ENCODE measurements at places on chromosomes 16 and 17. TPM values are rescaled to one million over a fixed set of nuclear protein-coding genes. Genes with fewer than 3 reads are reported as not detected.

- no peak overlapping the region for H3K4me3 ChIP-seq
- no peaks in the 10 kb centered on the region for H3K36me3 ChIP-seq
- no peak overlapping the region for H3K27ac ChIP-seq
- no peak for DNase-seq
Observed at GRCh38 chr17:43845766-43846165, 1.2 kb upstream of the CD300LG start.

DNA sequence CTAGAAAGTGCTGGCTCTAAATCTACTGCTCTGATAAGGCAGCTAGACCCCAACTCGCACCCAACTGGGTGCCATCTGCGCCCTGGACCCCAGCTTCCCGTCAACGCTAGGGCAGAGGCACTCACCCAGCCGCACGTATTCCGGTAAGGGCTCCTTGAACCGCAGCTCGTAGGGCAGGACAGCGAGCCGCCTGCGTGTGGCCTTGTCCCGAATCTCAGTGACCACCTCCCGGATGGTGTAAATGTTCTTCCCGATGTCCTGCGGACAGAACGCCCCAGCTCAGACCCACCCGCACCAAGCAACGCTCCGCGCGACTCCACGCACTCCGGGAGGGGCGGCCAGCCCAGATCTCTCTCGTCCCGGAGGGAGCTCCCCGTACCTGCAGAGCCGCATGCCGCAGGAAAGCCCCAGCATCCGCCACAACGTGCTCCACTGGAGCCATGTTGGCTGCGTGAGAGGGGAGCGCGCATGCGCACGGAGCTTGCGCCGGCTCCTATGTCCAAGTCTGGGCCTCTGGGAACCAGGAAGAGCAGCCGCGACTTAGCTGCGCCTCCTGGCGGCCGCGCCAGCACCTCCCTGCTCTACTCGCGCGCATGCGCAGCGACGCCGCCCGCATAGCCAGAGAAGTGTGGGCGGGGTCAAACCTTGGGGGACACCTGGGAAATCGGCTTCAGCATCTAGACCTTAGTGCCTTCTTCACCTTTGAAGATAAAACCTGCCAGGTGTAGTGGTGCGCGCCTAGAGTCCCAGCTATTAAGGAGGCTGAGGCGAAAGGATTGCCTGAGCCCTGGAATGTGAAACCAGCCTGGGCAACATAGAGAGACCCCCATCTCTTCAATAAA lies at the start of gene NOB1:
NOB1 (minus strand) TSS at position 458 of the 842 bp plus-strand sequence; CDS start at position 442, 16 bp downstream.
- peak within 1 kb of the TSS; percentile 99 for H3K4me3 ChIP-seq
- H3K36me3 ChIP-seq: peaks cover 5% of the 10 kb centered on the region
- H3K27me3 ChIP-seq: no peaks in the 10 kb centered on the region
- peaks cover 32% of the 10 kb centered on the region for H3K4me1 ChIP-seq
- peak; percentile 99 for DNase-seq

DNA sequence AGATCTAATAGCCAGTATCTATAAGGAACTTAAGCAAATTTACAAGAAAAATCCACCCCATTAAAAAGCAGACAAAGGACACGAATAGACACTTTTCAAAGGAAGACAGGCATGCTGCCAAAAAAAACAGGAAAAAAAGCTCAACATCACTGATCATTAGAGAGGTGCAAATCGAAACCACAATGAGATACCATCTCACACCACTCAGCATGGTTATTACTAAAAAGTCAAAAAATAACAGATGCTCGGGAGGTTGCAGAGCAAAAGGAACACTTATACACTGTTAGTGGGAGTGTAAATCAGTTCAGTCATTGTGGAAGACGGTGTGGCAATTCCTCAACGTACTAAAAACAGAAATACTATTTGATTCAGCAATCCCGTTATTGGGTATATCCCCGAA lies 9.6 kb downstream of the STX8 start:
- H3K27ac ChIP-seq: peak overlapping the region; percentile 95
- no peaks in the 10 kb centered on the region for H3K27me3 ChIP-seq
- H3K4me3 ChIP-seq: peak overlapping the region; percentile 92
- H3K36me3 ChIP-seq: peaks cover 6% of the 10 kb centered on the region

- H3K4me3 ChIP-seq: no peak overlapping the region
- no peaks in the 10 kb centered on the region for H3K4me1 ChIP-seq
- peaks cover 5% of the 10 kb centered on the region for H3K27me3 ChIP-seq
- H3K36me3 ChIP-seq: no peaks in the 10 kb centered on the region
- DNase-seq: no peak
Observed at GRCh38 chr16:31243734-31244670, 15.8 kb upstream of the ITGAM start.

DNA sequence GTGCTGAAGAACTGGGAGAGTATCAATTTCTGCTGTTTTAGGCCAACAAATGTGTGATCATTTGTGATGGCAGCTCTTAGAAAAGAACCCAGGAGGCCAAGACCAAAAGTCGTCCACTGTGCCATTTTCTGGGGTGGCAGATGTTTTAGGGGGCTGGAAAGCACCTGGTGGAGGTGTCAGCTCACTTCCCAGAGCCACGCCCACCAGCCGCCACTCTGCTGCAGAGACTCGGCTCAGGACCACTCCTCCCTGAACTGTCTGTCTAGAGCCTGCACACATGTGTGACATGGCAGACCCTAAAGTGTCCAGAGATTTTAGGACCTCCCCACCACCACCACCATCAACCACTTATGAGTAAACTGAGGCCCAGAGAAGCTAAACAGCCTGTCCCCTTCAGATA lies 23.9 kb upstream of the RPL38 start:
- H3K4me1 ChIP-seq: peaks cover 4% of the 10 kb centered on the region
- no peak overlapping the region for H3K27ac ChIP-seq
- no peaks in the 10 kb centered on the region for H3K36me3 ChIP-seq
- H3K4me3 ChIP-seq: no peak overlapping the region

DNA sequence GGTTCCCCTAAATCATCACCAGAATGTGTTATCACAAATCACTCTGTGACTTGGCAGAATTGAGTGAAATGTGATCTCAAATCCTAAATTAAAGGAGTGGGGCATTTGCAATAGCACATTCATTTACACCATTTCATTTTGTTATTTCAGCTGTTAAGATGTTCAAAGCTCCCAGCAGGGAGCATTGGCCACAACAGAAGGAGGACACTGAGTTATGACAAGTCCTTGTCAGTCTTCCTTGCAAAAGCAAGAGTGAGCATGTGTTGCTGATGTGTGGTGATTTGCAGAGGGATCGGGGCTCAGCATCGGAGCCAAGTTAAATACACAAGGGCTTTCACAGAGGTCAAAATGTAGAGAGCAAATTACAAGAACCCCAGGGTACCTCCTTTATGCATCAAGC lies 372.2 kb upstream of the CDH5 start:
- no peaks in the 10 kb centered on the region for H3K27me3 ChIP-seq
- no peak overlapping the region for H3K27ac ChIP-seq
- DNase-seq: no peak
- H3K4me1 ChIP-seq: no peaks in the 10 kb centered on the region
- H3K4me3 ChIP-seq: no peak overlapping the region

GRCh38 chr16:1389762-1390161 lies 24.7 kb downstream of the UNKL start:
- H3K27me3 ChIP-seq: no peaks in the 10 kb centered on the region
- peaks cover 2% of the 10 kb centered on the region for H3K36me3 ChIP-seq
- H3K4me3 ChIP-seq: no peak overlapping the region
- DNase-seq: no peak
- H3K27ac ChIP-seq: no peak overlapping the region

GRCh38 chr17:7897090-7897489 lies 8.5 kb downstream of the CHD3 start:
- no peaks in the 10 kb centered on the region for H3K27me3 ChIP-seq
- peak overlapping the region; percentile 61 for H3K27ac ChIP-seq
- DNase-seq: no peak
- no peak overlapping the region for H3K4me3 ChIP-seq

GRCh38 chr17:31418773-31419350 lies 27.4 kb downstream of the RAB11FIP4 start:
- H3K4me1 ChIP-seq: peaks cover 2% of the 10 kb centered on the region
- H3K36me3 ChIP-seq: peaks cover 2% of the 10 kb centered on the region
- no peak for DNase-seq
- H3K4me3 ChIP-seq: no peak overlapping the region
- H3K27me3 ChIP-seq: peaks cover under 1% of the 10 kb centered on the region

GRCh38 chr16:51002881-51003490 lies 148.1 kb downstream of the SALL1 start:
- H3K4me1 ChIP-seq: no peaks in the 10 kb centered on the region
- no peak overlapping the region for H3K4me3 ChIP-seq
- H3K27ac ChIP-seq: no peak overlapping the region
- peaks cover 23% of the 10 kb centered on the region for H3K27me3 ChIP-seq
- H3K36me3 ChIP-seq: no peaks in the 10 kb centered on the region

DNA sequence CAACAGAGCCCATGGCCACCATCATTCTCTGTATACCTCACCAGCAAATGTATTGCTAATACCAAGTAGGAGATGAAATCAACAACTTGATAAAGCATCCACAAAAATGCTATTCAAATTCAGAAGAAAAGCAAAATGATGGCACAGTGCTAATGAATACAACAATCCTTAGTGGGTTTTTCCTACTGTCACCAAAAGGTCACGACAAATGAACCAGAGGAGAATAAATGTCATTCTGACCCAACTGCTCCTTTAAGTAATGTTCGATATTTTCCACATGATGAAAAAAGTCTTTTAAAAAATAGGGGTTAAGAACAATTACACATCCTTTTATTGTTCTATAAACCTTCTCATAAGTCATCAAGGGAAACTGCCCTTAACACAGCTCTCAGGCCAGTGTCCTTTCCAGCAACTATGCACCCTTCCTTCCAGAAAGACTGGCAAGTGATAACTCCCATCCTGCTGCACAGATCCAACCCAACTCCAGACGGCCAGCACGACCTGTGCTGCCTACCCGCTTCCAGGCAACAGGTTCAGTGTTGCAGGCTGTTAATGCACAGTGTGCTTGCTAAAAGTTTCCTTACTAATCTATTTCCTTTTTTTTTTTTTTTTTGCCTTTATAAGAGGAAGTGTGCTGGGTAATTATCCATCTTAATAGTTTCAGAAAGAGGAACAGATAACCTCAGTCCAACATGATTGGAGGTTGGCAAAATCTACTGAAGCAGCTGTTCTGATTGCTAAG lies 15.4 kb downstream of the FBXO31 start:
- H3K4me3 ChIP-seq: no peak overlapping the region
- H3K4me1 ChIP-seq: peaks cover 35% of the 10 kb centered on the region
- no peak for DNase-seq
- H3K27ac ChIP-seq: peak overlapping the region; percentile 61
- H3K27me3 ChIP-seq: no peaks in the 10 kb centered on the region

DNA sequence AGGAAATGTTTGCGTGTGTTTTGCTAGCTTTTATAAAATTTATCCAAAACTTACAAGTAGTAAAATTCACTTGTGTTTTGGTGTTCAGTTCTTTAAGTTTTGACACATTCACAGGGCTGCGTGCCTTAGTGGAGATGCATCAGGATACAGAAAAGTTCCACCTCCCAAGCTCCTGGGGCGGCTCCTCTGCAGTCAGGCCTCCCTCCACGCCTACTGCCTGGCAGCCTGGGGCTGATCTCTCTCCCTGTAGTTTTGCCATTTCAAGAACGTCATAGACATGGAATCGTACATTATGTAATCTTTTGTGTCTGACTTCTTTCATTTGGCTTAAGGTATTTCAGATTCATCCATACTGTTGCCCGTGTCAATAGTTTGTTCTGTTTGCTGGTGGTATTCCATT lies 27.2 kb upstream of the IRF8 start:
- no peak overlapping the region for H3K4me3 ChIP-seq
- peaks cover 2% of the 10 kb centered on the region for H3K4me1 ChIP-seq
- peaks cover 2% of the 10 kb centered on the region for H3K36me3 ChIP-seq
- H3K27me3 ChIP-seq: peaks cover 60% of the 10 kb centered on the region
- no peak overlapping the region for H3K27ac ChIP-seq

GRCh38 chr17:57697891-57698711 lies 47.0 kb downstream of the CCDC182 start:
- no peaks in the 10 kb centered on the region for H3K27me3 ChIP-seq
- H3K4me3 ChIP-seq: no peak overlapping the region
- peaks cover 2% of the 10 kb centered on the region for H3K36me3 ChIP-seq
- no peaks in the 10 kb centered on the region for H3K4me1 ChIP-seq

- H3K27me3 ChIP-seq: no peaks in the 10 kb centered on the region
- no peak overlapping the region for H3K27ac ChIP-seq
- DNase-seq: no peak
- H3K4me1 ChIP-seq: no peaks in the 10 kb centered on the region
- H3K4me3 ChIP-seq: no peak overlapping the region
Observed at GRCh38 chr16:55605754-55606336, 39.4 kb downstream of the CAPNS2 start.

- no peak for DNase-seq
- peak overlapping the region; percentile 97 for H3K4me3 ChIP-seq
- H3K27me3 ChIP-seq: peaks cover 1% of the 10 kb centered on the region
- H3K4me1 ChIP-seq: peaks cover 41% of the 10 kb centered on the region
- H3K27ac ChIP-seq: peak overlapping the region; percentile 97
- H3K36me3 ChIP-seq: no peaks in the 10 kb centered on the region
Observed at GRCh38 chr16:56607109-56607618, 1.2 kb upstream of the MT2A start.

DNA sequence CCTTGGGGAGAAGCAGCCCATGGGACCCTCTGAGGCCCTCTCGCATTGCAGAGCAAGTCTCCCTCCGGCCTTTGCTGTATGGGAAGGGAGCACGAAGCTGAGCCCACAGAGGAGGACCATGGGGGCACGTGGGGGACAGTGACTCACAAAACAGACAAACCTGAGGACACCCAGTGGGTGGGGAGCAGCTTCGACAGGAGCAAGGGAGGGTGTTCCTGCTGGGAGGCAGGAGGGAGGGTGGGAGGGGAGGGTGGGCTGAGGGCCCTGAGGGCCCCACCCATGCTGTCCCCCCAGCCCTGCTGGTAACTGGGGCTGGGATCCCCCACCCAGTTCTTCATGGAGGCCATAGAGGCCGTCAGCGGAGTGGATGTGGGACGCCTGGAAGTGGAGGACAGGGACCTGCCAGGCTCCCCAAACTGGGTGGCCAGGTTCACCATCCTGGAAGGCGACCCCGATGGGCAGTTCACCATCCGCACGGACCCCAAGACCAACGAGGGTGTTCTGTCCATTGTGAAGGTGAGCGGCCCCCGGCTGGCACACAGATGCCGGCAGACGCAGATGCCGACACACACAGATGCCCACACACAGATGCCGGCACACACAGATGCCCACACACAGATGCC lies 12.5 kb downstream of the SLC22A31 start:
- no peaks in the 10 kb centered on the region for H3K27me3 ChIP-seq
- peak overlapping the region; percentile 19 for H3K27ac ChIP-seq
- no peak for DNase-seq
- no peaks in the 10 kb centered on the region for H3K36me3 ChIP-seq
- H3K4me1 ChIP-seq: no peaks in the 10 kb centered on the region
- H3K4me3 ChIP-seq: peak overlapping the region; percentile 8

The ALOX15B gene
- not detected for total RNA-seq

The MMP15 gene
- 1.5 TPM for total RNA-seq

The LRRC46 gene
- 0.90 TPM for total RNA-seq

The DNASE1L2 gene
- total RNA-seq: 0.42 TPM

The KRT15 gene
- not detected for total RNA-seq

The LPO gene
- 0.44 TPM for total RNA-seq

The MMP28 gene
- 0.44 TPM for total RNA-seq

The CCL17 gene
- not detected for total RNA-seq

The CCL15 gene
- total RNA-seq: not detected

The NKD1 gene
- total RNA-seq: 1.5 TPM

Data from T-helper 17 cell (primary cell).